Osteocyte (in vitro differentiated cells): ENCODE measurements at places on chromosomes 2 and 18. TPM values are rescaled to one million over a fixed set of nuclear protein-coding genes. Genes with fewer than 3 reads are reported as not detected.

The IL1R1 gene
- 56.3 and 59.8 TPM in 2 replicates for total RNA-seq

GRCh38 chr2:144357623-144358373, 162.1 kb downstream of the ZEB2 start:
- no peak for DNase-seq

- no peak for DNase-seq
Observed at GRCh38 chr2:67631483-67631882, 234.3 kb downstream of the ETAA1 start.

GRCh38 chr2:145157036-145157675, 637.2 kb upstream of the ZEB2 start:
- no peak for DNase-seq

GRCh38 chr2:189702071-189702470, 27.6 kb downstream of the ANKAR start:
- DNase-seq, result no peak

- DNase-seq, result no peak
Observed at GRCh38 chr2:107984707-107985106, 1.6 kb upstream of the SLC5A7 start.

- no peak for DNase-seq
Observed at GRCh38 chr2:27814758-27815157, 43.2 kb downstream of the MRPL33 start.

DNA sequence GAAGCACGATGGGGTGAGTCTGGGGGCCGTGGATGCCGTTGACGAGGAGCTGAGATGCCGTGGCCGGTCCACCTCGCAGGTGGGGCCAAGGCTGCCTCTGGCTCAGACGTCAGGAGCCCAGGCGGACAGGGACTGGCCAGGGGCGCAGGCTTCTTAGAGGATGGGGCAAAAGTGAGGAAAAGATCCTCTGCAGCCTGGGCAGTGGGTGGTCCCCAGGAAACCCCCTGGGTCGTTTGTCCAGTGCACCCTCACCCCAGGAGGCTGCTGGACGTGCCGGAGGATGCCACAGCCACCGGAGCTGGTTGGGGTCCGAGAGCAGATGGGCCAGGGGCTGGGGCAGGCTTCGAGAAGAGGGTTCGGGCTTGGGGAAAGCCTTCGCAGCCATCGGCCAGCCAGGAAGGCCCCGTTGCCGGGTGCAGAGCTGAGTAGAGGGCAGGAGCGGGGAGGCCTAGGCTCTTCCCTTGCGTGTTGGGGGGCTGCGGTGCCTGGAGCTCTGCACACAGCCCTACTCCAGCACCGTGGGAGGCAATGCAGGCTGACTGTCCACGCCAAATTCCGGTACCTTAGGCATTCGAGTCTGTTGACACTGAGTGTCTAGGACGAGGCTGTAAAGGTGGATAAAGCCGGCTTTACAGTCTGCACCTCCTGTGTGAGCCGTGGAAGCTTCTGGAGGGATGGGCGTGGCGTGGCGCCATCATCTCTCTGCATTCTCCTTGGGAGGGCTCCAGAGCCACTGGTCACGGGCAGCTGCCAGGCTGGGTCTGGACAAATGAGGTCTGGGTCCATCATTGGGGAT, 18.8 kb downstream of the GPC1 start:
- DNase-seq, result no peak

The FOXD4L1 gene
- total RNA-seq, result 0.18 and 0.21 TPM in 2 replicates

The SERPINB7 gene
- total RNA-seq, result not detected in 2 replicates

DNA sequence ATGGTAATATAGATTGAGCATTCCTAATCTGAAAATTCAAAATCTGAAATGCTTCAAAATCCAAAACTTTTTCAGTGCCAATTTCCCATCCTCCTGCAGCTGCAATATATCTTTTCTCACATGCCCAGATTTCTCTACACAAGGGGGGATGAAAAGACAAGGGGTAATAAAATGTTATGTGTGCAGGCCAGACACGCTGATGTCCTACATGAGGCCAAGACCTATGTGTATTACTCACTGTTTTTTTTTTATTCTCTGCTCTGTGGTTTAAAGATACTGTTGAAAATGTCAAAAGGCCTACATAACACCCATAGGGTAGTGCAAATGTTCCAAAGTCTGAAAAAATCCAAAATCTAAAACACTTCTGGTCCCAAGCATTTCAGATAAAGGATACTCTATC, 41.2 kb upstream of the CWC22 start:
- DNase-seq, result no peak

The ATG4B gene
- total RNA-seq, result 73.5 and 78.1 TPM in 2 replicates

GRCh38 chr18:10519999-10520935, 5.6 kb upstream of the NAPG start:
- peak; percentile 92 for DNase-seq

The VWC2L gene
- total RNA-seq, result not detected in 2 replicates

The FBXO15 gene
- 0.73 and 0.86 TPM in 2 replicates for total RNA-seq

The CFAP65 gene
- not detected in 2 replicates for total RNA-seq

DNA sequence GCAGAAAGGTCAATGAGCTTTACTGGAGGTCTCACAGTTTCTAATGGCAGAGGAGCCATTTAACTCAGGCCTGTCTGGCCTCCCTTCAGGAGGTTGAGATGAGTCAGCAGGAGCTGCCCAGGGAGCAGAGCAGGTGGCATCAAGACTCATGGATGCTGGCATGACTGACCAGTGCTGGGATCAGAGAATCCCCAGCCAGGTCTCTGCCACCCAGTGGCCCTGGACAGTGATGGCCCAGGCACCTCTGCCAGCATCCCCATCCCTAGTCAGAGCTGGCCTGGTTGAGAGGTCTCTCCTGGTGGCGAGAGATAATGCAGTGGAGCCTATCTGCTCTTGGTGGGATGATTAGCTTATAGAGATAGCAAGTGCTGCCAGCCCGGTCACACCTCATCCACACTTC, 43.1 kb downstream of the GYPC start:
- DNase-seq, result no peak

The ANO7 gene
- total RNA-seq, result 1.3 TPM in 2 replicates

DNA sequence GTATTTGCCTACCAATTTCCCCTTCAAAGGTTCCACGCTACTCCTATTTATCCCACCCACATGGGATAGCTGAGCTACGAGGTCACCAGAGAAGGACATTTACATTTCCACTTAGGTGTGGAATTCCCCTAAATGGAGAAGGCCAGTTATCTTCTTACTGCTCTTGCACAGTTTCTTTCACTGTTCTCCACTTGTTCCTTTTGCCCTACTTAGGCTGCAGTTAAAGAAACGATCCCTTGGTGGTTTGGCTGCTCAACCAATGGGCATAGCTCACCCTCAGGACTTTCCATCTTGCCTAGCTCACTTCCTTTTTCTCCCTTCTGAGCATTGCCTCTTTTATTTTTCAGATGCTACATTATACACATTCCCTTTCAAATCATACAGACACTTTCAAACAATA, 11.2 kb upstream of the NABP1 start:
- DNase-seq, result no peak

DNA sequence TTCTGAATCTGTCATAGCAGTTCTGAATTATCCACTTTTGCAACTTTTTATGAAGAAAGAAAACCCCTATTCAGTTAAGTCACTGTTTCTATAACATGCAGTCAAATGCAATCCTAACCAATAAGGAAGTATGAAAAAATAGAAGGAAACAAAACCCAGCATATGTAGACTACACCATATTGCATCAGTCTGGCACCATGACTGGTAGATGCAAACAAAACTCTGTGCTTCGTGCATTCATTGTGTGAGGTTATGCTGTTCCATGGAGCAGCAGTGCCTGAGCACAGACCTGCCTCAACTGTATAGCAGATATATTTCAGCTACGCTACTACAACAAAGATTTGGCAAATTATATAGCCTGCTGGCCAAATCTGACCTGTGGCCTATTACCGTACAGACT, 325.5 kb downstream of the LRP1B start:
- no peak for DNase-seq

DNA sequence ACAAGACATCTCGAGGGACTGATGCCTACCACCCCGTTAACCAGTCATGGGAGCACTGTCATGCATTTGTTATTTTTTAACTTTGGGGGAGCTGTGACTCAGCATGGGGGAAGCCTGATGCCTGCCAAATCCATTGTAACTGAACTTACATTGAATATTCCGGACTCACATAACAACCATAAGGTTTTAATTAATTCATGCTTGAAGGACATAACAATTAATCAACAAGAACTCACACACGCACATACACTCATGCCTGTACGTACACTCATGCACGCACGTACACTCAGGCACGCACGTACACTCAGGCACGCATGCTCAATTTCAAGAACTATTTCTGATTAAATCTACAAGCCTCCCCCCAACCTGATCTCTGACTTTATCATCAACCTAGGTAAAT, 1639.1 kb downstream of the SUCLG1 start:
- DNase-seq, result no peak

- no peak for DNase-seq
Observed at GRCh38 chr2:136305517-136306192, 187.7 kb upstream of the CXCR4 start.

DNA sequence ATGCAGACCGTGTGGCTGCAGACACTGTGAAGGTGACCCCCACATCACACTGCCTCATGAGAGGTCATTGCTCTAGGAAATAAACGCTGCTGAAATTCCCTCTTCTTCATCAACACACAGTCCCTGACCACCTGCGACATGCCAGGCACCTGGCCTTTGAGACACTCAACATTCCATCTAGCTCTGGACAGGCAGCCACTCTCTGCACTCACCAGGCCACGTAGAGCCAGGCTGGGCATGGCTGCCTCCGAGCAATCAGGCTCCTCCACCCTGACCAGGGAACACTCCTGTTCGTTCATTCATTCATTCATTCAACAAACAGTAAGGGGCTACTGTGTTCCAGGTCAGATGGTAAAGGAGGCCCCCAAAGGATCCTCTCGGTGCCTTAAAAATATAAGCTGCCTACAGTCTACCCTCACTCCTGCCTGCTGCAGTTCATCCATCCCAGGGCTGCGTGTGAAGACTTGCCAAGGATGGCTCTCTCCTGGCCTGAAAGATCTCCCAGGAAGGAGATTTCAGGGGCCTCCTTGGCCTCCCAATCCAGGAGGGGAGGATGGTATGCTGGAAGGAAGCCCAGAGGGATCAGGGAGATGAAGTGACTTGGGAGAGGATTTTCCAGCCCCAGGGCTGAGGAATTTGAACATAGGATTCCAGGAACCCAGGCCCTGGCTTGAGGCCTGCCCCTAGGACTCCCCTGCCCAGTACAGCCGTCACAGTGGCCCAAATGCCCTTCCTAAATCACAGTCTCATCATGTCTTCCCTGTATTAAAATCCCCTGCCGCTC, 66.7 kb downstream of the TNS1 start:
- DNase-seq, result no peak

The G6PC2 gene
- total RNA-seq, result not detected in 2 replicates

The RIT2 gene
- not detected in 2 replicates for total RNA-seq

DNA sequence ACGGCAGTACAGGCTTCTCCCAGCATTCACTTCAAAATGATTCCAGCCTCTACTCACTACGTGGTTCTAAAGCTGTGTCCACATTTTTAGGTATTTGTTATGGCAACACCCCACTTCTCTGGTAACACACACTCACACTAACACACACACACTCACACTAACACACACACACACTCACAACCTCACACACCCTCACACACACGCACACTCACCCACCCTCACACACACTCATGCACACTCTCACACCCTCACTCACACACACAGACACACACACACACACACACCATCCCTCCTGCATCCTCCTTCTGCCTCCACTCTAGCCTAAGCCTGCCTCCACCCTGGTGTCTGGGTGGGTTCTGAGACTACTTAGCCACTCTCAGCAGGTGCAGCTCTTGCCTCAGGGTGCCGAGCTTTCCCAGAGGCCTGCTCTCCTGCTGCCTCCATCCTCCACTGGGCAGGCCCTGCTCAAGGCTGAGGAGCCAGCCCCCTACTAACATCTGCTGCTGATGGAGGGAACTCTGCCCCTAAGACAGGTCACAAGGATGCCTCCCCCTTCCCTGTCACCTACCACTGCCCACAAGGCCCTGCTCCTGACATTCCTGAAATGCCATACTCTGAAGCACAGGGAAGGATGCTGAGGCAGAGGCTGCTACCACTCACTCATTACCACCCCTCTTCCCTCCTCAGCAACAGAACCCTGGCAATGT, 63.9 kb downstream of the NCAPH start:
- DNase-seq, result no peak

GRCh38 chr2:204715361-204715760, 170.1 kb downstream of the PARD3B start:
- DNase-seq, result no peak

GRCh38 chr2:19859565-19859964, 42.2 kb downstream of the TTC32 start:
- DNase-seq, result no peak

GRCh38 chr2:105546628-105546974, 147.8 kb upstream of the FHL2 start:
- DNase-seq, result no peak

DNA sequence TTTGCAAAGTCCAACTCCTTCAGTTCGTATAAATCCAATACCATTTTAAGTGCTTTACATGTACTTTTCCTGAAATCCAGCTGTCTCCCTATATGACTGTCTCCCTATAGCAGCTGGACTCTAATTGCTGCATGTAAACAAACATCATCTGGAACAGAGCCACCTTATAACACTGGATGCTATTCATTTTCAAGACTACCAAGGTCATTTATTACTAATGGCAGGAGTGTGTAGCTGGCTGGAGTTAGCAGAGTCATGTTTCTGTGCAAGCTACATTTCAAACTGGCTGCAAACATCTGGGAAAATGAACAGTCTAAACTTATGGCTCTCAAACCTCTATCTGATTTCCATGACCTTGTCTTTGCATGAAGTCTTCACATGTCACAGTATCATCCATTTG, 575.2 kb downstream of the PIK3C3 start:
- DNase-seq, result no peak

- no peak for DNase-seq
Observed at GRCh38 chr2:111634995-111635538, 248.9 kb downstream of the ANAPC1 start.

DNA sequence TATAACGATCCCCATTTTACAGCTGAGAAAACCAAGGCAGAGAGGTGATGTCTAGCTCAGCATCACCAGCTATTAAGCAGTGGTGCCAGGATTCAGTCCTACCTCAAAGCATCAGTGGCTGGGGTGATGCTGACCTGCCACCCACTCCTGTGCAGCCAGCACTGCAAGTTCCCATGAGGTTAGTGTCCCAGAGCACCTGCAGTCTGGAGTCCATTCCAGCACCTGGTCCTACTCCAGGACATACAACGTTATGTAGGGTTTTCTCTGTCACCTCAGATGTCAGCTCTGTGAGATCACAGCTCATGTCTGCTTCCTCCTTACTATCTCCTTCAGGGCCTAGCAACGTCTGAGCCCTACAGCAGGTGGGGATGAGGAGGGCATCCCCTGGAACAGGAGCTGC, 328.0 kb upstream of the HS6ST1 start:
- no peak for DNase-seq

The TGIF1 gene
- 83.0 and 90.7 TPM in 2 replicates for total RNA-seq

- no peak for DNase-seq
Observed at GRCh38 chr2:39568561-39569006, 97.1 kb upstream of the TMEM178A start.
